ENCODE measurements at places on chromosomes 2 and 18. TPM values are rescaled to one million over a fixed set of nuclear protein-coding genes. Genes with fewer than 3 reads are reported as not detected.

DNA sequence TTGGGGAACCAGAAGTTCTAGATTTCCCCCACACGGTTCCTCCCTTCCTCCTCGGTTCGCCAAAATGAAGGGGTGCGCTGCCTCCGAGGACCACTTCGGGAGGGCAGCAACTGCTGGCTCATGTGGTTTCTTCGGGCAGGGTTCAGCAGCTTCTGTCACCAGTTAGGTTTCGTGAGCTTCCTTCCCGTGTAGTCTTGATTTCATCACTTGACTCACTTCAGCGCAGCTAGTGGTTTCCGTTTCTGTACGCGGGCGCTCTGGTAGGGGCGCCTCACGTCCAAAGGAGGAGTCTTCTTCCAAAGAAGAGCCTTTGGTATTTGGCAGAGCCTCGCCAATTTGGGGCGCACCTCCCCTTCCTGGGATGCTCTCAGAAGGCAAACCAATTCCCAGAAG is 485 bp upstream of the GALNT3 start:
- peak; percentile 84 for DNase-seq

Gene SUMO1
- 99.7 TPM for total RNA-seq

GRCh38 chr2:146598791-146599190 is 1246.0 kb upstream of the ACVR2A start:
- DNase-seq: no peak

- no peak for DNase-seq
These were observed 53.7 kb downstream of the SLC4A3 start for GRCh38 chr2:219680958-219681693.

DNA sequence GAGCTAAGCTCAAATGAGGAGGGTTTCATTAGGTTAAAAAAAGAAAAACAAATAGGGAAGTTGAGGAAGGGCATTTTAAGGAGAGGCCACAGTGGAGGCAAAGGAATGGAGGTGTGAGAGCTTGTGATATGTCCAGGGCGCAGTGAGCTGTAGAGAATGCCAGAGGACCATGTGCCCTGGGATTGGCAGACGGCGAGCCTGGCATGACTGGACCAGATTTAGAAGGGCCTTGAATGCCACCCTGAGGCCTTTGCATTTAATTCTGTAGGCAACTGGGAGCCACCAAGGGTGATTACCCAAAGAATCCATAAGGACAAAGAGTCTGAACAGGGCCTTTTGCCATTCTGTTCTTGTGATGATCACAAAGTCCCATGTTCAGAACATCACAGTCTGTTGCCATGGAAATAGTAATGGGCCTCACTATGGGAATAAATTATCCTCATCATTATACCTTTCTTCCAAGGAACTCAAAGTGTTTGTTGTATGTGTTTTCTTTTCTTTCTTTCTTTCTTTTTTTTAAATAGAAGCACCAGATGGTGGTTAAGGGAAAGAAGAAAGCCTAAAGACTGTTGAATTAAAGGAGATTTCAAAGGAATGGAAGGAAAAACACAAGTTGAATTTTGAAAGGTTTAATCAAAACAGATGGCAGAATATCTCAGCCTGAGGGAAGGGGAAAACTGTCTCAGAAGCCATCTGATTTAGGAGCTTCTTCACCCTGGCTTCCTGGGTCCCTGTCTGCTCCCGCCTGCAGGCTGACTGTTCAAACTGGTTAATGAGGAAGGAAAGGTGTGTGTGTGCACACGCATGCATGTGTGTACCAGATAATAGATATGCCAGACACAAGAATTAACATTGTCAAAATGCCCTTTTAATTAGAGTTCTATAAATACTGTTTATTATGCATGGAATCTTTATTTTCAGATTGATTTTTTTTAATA is 31.6 kb upstream of the NCOA1 start:
- no peak for DNase-seq

Gene LBH
- total RNA-seq: 105 TPM

DNA sequence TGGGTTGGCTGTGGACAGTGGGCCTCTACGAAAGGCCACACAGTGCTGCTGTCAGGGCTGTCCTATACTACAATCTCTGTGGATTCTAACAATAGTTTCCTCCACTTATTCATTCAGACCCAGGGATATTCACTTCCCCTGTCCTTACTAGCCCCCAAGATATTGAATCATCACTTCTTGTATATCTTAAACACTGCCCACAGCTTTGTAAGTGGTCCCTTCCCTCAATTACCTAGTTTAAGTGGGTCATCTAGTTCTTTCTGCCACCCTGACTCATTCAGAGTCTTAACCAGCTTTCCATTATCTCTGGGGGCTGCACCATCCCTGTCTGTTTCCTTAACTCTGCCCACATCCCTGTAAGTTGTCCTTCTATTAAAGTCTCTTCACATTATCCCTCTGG is 69.2 kb downstream of the CD28 start:
- DNase-seq: no peak

Gene FRZB
- not detected for total RNA-seq

- DNase-seq: no peak
These were observed 2.6 kb downstream of the LPIN1 start for GRCh38 chr2:11748861-11749645.

DNA sequence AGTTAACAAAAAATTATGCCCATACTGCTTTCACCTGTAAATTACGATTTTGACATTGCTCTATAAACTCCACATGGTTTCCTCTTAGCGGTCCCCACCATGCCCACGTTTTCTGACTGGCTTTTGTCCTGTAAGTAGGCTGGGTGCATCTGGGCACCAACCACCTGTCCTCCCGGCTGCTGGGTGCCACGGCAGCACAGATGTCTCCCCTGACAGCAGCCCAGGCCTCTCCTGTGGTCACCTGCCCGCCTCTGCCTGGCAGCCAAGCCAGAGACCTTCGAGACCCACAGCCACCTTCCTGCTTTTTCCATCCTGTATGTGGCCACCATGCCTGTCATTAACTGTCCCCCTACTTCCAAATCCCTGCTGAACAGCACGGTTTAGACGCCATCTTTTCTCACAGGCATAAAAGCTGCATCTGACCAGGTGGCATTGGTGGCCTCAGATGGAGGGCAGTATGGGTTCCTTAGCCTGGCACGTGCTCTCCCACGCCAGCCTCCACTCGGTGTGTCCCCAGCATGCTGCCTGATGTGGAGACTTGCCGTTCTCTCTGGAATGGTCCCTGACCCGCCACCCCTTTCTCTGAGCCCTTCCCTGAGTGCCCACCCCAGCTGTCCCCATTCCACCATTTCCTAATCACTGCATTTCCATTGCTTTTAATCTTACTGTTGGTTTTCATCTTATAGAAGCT is 18.9 kb downstream of the SNORC start:
- no peak for DNase-seq

GRCh38 chr2:196836440-196836839 is 27.3 kb upstream of the C2orf66 start:
- DNase-seq: no peak

Gene CFAP65
- total RNA-seq: not detected

Gene APCDD1
- not detected for total RNA-seq
